ENCODE measurements at places on chromosomes 7 and 10.

GRCh38 chr7:130273081-130273932 is 6.6 kb downstream of the CPA2 start:
- DNase-seq, result no peak

DNA sequence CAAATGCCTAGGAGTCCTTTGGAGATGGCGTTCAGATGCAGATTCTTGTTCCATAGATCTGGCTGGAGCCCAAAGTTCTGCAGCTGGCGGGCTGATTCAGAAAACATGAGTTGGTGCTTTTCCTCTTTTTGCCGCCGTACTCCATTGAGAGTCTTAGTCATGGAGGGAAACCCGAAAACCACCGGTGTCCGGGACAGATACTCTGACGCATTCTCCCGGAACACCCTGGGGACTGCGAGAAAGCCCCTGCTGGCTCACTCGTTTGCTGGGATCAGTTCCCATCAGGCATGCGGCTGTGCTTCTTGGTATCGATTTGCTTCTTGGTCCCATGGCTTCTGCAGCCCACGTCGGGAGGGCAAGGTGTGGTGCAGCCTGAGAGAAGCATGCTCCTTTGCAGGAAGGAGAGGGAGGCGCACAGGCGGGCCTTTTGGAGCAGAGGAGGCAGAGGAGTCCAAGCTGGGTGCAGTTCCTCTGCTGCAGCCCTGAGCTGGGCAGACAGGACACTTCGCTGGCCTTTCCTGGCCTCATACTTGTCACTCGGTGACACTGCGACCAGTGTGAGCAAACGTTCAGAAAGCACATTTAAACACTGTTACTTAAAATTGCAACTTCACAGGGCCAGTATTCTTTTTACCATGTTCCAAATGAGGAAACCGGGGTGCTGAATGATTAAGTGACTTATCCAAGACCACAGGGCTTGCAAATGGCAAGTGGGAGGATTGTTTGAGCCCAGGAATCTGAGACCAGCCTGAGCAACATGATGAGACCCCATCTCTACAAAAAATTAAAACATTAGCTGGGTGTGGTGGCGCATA is 30.6 kb upstream of the PFKFB3 start:
- peak; percentile 38 for DNase-seq

DNA sequence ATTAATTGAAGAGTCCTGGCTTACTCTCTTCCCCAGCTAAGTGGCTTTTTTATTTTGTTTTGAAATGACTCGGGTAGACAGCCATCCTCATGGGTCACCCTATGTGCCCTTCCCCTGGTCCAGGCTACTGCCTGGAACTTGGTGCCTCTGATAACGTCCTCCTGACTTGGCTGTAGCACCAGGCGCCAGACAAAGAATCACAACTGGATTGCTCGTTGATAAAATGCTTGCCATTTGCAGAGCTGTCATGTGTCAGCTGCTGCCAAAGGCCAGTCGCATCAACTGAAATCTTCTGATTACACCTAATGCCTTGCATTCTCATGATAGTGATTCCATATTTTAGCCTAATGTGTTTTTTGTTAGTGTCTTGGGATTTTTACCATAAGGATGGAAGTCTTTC is 27.4 kb upstream of the ABLIM1 start:
- DNase-seq, result no peak

DNA sequence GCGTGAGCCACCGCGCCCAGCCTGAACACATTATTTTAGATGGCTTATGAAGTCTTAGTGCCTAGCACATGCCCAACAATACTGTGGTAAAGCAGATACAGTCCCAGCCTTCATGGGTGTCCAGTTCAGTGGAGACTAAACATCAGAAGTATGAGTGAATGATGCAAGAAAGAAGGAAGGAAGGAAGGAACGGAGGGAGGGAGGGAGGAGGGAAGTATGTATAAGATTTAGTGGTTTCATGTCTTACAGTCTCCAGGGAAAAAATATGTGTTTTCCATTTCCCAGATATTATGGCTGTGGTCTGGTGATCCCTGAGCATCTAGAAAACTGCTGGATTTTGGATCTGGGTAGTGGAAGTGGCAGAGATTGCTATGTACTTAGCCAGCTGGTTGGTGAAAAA is 2.9 kb downstream of the AS3MT start:
- no peak for DNase-seq

Data from omental fat pad (tissue), 4 donors.